ENCODE measurements at places on chromosomes 2 and 18.

- DNase-seq, result no peak
Observed at GRCh38 chr18:46675112-46675511, 18.1 kb upstream of the LOXHD1 start.

GRCh38 chr2:168160897-168161296 lies 86.5 kb downstream of the STK39 start:
- DNase-seq, result no peak

DNA sequence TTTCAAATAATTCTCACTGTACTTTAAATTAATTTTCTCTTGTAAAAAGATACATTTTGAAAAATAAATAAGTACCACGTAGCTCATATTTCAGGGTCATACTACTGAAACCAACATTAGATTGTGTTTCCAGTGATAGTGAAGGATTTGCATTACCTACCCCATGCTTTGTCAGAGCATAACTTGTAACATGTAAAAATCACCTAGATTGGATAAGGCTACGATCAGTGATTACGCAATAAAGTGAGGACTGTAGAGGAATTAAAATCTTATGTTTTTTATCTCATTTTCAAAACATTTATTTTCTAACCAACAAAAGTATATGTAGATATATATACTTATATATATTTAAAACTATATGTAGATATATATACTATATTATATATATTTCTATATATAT lies 89.4 kb upstream of the VRK2 start:
- no peak for DNase-seq

DNA sequence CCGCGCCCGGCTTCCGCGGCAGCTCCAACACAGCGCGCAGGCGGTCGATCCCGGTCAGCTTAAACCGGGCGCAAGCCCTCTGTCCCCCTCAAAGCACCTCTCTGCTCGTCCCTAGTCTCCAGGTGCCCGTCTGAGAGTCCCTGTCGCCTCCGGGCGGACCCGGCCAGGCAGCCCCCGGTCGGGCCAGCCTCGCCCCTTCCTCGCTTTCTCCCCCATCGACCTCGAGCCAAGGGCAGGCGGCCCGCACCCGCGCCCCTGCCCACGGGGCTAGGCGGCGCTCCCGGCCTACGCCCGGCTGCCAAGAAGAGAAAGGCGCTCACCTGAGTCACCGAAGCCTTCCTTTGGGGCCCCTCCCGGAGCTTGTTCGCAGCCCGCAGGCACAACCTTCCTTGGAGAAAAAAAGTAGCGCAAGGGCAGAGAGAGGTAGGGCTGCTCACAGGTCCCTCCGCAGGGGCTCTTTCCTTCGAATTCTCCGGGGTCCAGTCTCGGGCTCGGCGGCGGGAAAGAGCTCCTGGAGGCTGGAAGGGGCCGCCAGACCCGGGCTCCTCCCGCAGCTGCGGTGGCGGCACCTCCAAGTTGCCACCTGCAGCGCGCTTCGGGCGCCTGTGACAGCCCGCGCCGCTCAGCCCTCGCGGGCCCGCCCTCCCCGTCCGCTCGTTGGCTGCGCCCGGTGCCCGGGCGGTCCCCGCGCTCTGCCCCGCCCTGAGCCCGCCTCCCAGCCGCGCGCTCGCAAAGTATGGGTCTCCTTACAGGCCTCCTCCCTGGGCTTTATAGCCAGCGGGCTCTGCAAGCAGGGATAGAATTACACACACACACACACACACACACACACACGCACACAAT lies 86.5 kb upstream of the EPB41L3 start:
- peak; percentile 4 for DNase-seq

- no peak for DNase-seq
Observed at GRCh38 chr2:187545238-187545751, 8.9 kb downstream of the TFPI start.

DNA sequence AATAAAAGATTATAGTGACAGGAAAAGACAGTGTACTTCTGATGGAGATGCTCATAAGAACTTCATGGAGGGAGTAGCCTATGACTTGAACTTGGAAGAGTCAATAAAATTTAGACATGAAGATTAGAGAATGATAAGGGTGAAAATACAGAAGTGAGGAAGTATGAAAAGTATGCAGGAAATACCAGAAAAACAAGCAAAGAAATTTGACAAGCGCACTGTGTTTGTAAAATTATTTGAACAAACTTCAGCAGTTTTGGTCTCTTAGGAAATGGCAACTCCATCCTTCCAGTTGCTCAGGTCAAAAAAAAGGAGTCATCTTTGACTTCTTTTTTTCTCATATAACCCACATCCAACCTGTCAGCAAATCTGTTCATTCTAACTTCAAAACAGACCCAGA lies 864.0 kb upstream of the ZEB2 start:
- DNase-seq, result no peak

GRCh38 chr2:154425994-154426393 lies 272.5 kb upstream of the KCNJ3 start:
- DNase-seq, result no peak

DNA sequence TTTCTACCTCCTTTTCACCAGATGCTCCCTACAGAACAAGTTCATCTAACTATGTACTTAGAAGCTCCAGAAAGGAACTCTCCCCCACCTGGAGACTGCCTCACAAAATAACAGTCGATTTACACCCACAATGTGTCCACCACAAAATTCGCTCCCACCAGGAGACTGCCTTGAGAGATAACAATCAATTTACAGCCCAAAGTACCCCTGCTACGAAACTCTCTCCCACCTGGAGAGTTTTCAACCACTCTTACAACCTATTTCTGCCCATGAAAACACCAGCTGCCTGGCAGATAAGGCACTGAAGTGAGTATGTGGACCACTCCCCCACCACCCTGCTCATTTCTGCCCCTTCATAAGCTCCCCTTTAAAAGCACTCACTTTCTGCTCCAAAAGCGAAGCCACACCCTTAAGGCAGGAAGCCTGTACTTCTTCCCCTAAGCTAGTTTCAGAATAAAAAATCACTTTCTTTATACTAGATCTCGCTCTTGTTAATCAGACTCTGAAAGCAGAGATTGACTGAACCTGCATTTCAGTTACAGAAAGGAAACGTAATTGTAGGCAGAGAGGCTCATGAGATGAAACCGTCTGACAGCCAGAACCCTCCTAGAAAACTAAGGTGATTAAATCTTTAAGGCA lies 94.4 kb upstream of the RBBP8 start:
- DNase-seq, result no peak

- DNase-seq, result no peak
Observed at GRCh38 chr2:85840091-85840490, 48.7 kb downstream of the ST3GAL5 start.

DNA sequence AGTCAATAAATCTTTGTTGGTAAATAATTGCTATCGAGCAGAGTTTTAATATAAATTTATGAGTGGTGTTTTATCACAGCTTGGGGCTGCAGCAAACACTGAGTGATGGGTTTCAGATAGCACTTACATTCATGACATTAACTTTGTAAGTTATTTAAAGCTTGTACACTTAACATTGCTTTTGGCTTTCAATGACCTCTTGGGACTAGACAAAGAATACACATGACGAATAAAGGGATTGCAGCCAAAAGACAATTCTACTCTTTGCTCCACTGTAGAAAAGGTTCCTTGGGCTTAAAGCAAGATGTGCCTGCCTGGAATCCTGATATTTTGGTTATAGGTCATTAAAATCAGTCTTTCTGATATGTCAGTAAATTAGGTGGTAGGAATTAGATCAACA lies 299.5 kb downstream of the GBX2 start:
- no peak for DNase-seq

- no peak for DNase-seq
Observed at GRCh38 chr2:220460257-220460985, 833.0 kb downstream of the SLC4A3 start.

DNA sequence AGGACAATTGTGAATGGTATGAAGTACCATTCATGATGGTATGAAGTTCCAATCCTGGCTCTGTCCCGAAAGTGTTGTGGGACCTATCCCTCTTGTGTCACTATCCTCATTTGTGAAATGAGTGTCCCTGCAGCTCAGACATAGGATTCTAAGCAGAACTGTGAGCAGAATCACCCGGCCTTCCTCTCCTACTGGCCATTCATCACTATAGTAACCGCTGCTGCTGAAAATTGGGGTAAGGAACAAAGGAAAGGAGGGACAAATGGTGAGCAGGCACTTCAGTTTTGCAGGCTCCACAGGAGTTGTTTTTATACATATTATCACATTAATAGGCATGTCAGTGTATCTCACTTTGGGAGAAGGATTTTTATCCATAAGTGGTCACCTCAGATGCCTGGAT lies 27.4 kb downstream of the SMYD1 start:
- DNase-seq, result no peak

- DNase-seq, result no peak
Observed at GRCh38 chr18:32698153-32698552, 74.7 kb downstream of the KLHL14 start.

Data from activated CD8-positive, alpha-beta memory T cell treated with anti-CD3 and anti-CD28 coated beads for 48 hours (primary cell).